ENCODE measurements at places on chromosomes 11 and 22.

DNA sequence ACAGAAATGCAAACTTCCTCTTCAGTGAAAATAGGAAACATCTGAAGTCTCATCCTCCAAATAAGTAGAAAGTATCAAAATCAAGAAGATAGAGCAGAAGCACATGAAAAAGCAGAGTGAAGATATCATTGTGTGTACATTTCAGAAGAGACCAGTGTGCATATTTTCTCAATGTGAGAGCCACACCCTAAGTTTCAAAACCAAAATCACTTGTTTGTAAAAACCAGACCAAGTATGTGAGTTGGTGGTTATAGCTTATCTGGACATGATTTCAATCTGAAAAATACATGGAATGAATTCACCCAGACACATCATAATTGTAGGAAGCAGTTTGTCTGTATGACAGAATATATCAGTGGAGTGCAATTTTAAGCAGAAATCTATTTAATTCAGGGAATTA lies 536.0 kb downstream of the JRKL start:
- DNase-seq: no peak

DNA sequence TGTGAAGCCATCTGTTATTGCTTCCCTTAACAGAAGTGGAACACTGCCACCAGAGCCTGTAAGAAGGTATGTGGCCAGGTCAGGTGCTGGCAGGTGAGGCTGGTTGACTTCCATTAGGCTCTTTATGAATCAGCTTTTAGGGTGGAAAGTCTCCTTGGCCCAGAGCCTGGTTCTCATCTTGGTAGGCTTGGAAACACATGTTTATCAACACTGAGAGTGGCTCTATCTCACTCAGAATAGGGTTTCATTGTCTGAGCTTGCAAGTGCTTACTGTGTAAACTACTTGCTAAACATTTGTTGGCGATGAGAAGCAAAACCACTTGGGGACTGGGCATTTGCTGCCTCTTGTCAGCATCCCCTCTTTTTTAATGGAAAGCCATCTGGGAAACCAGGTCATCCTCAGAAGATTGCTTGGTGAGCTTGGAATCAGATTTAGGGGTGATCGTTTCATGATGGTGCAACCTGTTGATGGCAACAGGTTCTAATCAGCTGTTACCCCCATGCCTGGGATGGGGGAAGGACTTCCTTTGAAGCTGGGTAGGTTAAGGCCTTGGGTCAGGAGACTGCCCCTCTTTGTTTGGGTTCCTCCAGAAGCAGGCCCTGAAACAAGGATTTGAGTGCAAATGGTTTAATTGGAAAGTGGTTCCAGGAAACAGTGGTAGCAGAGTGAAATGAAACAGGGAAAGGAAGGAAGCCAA lies 75.0 kb upstream of the AMPD3 start:
- no peak for DNase-seq

DNA sequence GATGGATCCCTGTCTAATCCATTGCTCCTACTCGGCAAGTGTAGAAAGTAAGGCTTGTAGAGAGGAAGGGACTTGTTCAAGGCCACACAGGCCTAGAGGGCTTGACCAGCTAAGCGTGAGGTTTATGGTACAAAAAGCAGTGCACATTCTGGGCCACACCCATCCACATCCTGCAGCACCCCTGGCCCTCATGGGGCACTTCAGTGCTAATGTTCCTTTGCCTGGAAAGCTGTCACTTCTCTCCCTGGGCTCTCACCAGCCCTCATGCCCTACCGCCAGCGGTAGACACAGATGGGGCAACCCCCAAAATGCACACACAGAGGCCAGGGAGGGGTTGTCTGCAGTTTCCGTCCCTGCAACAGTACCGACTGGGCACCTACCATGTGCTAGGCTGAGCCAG lies 7.1 kb upstream of the MGAT3 start:
- peak; percentile 51 for DNase-seq

- DNase-seq: no peak
Observed at GRCh38 chr11:44812971-44813370, 86.2 kb downstream of the TSPAN18 start.

- no peak for DNase-seq
Observed at GRCh38 chr11:94303966-94304958, at the start of gene IZUMO1R. Gene IZUMO1R, plus strand, starts transcription at chr11:94304580. Its CDS starts 1,057 bp downstream, at chr11:94305637.

DNA sequence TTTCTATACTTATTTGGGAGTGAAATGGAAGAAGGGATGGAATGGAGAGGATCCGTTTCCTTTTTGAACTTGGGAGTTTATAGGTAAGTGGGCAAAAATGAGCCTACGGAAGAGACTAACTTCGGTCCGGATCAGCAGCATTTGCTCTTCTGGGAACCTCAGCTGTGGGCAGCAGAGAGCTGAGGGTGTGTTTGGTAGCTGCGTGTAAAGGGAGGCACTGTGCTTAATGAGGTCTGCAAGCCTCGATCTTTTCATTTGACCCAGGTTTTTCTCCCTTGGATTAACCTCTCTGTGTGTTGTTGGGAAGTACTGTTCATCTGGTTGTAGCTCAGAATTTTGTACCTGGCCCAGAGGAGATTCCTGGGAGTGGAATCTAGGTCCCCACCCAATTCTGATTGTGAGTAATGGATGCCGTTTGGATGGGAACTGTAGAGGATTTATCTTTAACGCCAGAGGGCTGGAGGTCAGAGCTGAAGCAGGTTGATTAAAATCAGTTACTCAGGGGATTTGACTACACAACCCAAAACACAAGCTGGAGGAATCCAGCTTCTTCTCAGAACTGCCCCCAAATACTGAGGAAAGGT lies 201.6 kb upstream of the SORL1-AS1 start:
- DNase-seq: no peak

DNA sequence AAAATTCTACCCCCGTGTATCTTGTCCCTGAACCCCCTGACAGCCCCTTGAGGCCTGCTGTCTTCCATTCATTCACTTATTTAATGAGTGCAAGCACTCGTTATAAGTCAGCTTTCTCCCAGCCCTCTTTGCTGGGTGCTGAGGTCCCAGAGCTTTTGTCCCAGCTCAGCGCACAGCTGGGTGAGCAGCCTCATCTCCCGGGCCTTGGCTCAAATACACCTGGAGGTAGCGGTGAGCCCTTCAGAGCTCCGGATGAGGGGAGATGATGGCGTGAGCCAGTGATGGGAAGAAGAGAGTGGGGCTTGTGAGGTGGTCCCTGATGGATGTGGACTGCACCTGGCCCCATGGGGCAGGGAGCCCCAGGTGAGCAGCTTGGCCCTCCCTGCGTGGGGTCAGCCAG lies 18.1 kb upstream of the ARHGAP8 start:
- DNase-seq: no peak

DNA sequence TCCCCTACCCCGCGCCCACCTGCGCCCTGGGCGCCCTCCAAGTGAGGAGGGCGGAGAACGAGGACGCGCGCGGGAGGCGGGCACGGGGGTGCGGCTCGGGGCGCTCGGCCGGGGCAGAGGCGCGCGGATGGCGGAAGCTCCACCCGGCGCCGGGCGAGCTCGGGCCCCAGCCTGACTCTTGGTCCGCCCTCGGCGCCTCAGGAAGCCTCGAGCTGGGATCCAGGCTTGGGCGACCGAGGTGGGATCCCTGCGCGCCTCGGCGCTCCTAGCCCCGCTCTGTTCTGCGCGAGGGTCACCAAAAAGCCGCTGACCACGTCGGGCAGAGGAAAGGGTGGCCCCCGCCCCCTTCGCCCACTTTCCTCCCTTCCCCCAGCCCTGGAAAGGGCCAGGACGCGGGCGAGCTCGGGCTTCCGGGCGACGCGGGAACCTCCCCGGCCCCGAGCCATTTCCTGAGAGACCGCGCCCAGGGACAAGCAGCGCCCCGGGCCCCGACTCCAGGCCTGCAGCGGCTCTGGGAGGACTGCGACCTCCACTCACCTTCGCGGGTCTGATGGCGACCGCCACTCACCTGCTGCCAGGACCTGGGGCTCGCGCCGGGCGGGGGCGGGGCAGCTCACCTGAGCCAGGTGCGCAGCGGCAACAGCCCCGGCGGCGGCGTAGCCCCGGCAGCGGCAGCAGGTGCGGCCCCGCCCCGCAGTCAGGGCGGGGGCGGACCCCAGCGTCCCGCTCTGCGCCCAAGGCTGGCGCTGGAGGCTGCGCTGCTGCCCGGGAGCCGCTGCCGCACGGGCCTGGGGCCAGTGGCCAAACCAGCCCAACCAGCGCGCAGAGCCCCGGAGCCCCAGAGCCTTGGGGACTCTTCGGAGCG lies 2.2 kb upstream of the SIGIRR start:
- peak; percentile 65 for DNase-seq

GRCh38 chr22:38924347-38924952 lies 33.0 kb upstream of the APOBEC3A start:
- DNase-seq: no peak

GRCh38 chr11:3984896-3985295 lies 109.7 kb upstream of the RRM1 start:
- peak; percentile 58 for DNase-seq

DNA sequence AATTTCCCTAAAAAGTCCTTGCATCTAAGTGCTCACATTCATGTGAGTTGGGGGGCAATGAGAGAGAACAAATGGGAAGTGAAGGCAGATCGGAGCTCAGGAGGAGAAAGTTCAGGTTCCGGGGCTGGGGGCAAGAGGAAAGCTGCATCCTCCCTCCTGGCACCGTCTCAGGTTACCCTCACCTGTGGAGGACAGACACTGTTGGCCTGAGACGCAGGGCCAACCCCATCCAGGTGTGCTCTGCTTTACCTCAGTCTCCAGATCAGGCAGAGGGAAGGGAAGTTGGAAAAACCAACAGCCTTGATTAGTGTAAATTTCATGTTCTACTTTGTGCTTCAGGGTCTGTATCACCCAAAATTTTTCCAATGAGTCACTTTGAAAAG lies 146.9 kb downstream of the TRIM29 start:
- no peak for DNase-seq

DNA sequence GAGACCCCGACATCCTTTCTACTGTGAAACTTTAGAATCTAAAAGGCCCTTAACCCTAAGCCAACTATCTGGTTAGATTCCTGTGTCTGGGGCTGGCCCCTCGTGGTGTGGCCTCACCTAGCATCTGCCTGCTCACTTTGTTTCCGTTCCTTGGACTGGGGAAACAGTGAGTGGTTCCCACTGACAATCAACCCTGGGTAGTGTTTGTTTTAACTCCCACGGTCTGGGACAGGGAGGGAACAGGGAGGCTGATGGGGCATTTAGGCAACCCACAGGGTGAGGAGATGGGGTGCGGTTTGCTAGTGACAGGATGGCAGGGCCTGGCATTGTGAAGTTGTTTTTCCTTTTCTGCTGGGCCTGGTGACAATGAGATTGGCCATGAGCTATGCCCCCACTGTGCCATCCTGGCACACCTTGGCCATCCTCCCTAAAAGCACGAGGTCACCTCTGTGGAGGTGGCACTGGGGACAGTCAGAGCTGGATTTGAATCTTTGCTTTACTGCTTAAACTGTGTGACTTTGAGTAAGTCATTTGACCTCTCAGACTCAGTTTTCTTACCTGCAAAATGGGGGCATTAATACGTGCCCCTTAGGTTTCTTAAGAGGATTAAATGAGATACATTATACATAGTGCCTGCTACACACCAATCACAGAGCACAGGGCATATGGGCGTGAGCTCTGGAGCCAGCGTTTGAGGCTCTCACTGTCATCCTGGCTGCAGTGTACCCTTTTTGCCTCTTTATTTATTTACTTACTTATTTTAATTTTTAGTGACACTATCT lies 31.4 kb downstream of the CHRDL2 start:
- no peak for DNase-seq

Data from B cell (primary cell).